HuH-7 (cell line): ENCODE measurements at places on chromosomes 16 and 17.

DNA sequence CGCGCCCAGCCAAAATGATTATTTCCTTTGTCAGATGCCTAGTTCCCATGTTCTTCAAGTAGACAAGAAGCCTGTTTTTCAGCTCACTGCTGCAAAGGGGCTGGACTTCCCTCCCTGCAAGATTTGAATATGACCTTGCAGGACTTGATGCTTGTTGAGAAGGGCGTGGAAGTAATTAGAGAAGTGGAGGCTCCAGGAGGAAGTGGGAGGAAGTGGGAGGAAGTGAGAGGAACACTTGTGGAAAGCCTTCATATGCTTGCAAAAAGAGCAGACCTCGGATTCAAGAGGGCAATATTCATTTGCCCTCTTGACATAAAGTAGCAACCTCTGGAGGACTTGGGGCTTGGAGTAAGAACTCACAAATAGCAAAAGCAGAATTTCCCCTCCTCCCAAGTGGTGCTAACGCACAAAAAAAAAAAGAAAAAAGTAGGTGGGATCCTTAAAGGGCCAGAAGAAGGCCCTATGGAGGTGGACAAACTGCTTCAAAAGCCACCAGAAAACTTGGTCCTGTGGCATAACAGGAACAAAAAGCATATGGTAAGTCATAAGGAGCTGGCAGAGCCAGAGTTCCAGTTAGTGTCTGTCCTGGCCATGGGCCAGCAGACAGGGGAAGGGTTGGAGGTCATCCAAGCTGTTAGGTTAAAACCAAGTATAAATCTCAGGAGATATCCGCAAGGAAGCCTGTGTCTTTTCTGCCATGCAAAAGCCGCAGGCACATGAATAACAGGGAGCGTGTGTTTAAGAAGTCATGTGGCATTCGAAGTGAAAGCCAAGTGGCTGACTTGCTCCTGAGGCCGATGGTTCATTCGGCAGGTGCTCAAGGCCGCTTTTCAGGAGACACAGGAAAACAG is 20.6 kb upstream of the PRKAR1A start:
- no peak for DNase-seq

DNA sequence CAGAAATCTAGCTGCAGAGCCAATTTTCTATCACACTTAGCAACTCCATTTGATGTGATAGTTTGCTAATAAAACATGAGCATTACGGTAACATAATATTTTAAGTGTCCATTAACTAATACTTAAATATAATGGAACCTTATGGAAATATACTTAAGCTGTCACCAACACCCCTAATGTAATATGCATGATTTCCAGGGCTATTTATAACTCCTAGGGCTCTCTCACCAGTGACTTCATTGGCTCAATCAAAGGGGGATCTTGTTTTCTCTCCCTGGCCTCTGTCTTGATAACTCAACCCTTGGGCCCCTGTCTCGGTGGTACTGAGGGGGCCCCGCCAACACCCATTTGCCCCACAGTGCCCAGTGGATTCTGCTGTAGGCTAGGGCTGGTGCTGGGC is 170.4 kb downstream of the SALL1 start:
- DNase-seq = no peak

DNA sequence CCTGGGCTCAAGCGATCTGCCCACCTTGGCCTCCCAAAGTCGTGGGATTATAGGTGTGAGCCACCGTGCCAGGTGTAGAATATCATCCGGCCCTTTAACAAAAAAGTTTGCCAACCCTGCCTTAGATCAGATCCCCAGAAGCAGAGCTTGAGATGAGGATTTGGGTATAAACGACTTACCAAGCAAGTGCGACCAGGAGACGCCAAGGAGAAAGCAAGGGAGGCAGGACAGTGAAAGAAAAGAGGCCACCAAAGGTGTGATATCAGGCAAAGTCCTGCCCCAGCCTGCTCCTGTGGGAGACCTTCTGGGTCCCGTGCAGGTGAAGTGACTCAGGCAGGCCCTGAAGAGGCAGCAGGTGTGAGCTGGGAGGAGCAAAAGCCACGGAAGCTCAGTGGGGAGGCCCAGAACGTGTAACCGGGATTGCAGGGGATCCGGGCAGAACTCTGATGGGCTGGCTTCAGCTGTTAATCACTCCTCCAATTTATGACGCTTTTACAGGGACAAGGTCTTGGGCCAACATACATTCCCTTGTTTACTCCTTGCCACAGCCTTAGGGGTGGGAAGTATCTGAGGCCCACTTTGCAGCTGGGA is 14.1 kb upstream of the CALB2 start:
- no peak for DNase-seq

GRCh38 chr16:72240466-72240865 is 68.5 kb upstream of the PMFBP1 start:
- no peak for DNase-seq

GRCh38 chr16:24482681-24483202 is 56.6 kb upstream of the RBBP6 start:
- DNase-seq = no peak

DNA sequence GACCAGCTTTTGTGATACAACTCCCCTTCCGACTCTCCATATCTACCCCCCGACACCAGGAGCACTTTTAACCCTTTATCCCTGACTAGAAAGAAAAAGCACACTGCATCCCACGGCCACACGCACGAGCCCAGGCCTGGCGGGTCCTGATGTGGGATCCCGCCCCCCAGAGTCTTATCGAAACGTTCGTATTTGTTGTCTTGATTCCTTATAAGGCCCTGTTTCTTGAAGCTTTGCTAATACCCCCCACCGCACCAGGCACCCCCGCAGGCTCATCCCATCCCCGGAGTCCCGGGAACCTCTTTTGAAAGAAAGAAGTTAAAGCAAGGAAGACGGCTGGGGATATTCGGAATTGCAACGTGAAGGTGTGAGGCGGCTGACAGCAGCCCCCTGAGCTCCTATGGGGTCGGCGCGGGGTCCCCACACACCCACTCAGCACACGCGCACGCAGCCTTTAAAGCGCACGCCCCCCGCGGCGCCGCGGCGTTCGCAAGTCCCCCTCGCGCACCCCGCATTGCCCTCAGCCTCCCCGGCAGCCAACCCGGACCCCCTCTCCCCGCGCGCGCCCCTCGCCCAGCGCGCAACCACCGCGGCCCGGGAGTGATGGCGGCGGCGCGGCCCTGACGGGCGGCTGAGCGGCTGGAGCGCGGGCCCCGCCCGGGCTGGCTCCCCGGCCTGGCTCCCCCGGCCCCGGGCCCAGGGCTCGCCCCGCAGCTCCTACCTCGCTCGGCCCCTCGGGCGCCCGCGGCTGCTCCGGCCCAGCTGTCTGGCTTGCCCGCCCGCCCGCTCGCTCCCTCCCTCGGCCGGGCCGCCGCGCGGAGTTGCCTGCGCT is 448 bp downstream of the STAT5B start:
- DNase-seq = no peak

DNA sequence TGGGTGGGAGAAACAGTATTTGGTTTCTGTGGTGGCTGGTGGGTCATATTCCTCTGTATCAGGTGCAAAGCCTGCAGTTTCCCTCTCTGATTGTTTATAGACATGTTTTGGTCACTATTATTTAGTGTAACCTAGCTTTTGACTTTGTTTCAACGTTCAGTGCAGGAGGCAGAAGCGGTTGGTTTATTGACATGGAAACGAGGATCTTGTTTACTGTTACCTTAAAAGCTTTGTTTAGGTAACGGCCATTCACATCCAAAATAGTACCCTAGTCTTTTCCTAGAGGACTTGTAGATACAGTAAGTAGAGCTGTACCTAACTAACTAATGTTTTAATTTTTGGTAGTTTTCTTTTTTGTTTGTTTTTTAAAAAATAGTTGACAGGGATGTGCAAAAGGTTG is 3.5 kb downstream of the MSI2 start:
- DNase-seq = no peak

DNA sequence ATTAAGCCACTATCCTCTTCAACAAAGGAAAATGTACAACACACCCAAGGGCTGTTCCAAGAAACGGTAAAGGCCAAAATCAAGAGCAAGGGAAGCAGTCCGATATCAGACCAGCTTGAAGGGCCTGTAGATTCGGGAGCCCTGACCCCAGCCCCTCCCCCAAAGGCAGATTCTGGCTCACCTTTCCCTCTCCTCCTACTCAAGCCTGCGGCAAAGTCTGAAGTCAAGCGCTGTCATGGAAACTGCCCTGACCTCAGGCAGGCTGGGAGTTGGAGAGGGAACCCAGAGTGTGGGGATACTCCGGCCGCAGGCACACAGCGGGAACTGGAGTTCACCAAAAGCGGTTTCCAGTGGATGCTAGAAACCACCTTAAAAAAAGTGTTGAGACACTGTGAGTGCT is 1.8 kb downstream of the ALYREF start:
- no peak for DNase-seq

GRCh38 chr17:48860034-48860433 is 29.2 kb downstream of the CALCOCO2 start:
- no peak for DNase-seq

DNA sequence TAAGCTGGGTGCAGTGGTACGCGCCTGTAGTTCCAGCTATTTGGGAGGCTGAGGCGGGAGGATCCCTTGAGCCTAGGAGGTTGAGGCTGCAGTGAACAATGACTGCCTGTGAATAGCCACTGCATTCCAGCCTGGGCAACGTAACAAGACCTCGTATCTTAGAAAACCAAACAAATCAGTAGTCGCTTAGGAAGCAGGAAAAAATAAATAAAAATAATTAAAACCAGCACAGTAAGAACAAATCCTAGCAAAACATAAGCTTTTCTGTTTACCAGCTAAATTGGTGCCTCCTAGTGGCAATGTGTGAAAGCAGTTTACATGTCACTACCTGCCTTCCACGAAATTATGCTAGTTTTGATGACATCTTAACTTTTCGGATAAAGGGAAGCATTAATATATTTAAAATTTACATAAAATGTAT is 1.3 kb downstream of the ARMC5 start:
- DNase-seq = no peak

DNA sequence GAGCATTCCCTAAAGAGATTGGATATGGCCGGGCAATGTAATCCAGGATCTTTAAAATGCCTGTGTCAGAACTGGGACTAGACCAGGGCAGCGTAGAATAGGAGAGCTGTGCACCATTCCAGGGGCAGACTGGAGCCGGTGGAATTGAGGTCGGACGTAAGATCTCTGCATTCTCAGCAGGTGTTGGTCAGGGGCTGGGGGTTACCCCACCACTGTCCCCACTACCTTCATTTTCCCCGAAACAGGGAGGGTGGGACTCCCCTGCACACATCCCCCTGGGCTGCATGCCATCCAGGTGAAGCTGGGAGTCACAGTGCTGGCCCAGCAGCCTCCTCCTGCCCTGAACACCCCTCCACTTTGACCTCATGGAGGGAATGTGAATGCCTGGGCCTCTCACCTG is 17.8 kb downstream of the OSBPL7 start:
- DNase-seq = no peak

DNA sequence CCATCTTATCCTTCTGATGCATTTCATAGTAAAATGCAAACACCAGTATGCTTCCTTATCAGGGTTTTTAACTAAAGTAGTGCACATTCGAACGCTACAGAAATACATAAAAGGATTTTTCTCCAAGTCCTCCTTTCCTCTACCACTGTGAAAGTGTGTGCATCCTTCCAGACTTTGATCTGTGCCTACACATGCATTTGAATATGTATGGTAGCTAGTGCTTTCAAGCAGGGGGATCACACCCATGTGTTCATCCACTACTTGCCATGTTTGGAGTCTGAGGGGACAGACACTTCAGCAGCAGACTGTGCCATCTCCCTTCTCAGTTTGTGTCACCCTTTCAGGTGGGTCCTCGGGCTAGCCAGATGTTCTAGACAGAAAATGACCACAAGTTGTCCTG is 14.9 kb downstream of the LDHD start:
- DNase-seq = no peak
